Right lobe of liver (tissue), 6 donors: ENCODE measurements at places on chromosomes 1 and 21. TPM values are rescaled to one million over a fixed set of nuclear protein-coding genes. Genes with fewer than 3 reads are reported as not detected.

DNA sequence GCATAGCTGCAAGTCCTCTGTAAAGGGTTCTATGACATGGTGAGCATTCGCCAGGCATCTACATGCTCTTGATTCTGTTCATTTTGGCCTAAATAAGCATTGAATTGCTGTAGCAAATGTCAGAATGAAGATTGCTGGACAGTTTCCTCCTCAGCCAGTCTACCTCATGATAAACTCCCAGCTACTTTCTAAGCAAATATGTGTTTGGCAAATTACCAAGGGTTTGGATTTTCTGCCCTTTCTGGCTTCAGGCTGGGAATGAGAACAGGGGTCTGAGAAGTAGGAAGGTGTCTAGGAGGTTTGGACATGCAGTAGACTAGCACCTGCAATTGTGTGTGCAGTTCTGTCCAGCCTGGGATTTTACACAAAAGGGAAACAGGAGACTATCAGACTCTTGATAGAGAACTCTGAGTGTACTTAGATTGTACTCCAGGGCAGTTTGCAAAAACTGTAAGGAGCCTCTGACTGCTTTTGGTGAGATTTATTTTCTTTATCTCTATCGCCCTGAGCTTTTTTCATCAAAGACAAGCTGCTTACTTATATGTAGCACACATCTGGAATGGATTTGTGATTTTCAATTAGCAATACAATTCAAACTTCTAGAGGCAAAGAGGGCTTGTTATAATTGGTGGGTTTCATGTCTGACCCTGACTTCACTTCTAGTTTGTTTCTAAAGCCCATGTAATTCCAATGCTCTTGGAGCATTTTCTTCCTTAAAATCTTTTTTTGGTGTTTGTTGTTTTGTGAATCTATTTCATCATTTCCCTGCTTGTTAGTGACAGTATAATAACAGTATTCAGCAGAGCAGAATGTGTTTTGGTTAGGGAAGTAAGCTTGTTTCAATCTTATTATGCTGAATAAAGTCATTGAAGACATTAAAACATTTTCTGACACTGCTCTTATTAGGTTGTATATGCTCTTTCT is 150.8 kb downstream of the VPS13D start:
- no peak overlapping the region for H3K4me3 ChIP-seq
- H3K27ac ChIP-seq = no peak overlapping the region
- H3K4me1 ChIP-seq = peaks cover 18% of the 10 kb centered on the region
- no peaks in the 10 kb centered on the region for H3K27me3 ChIP-seq
- peaks cover 16% of the 10 kb centered on the region for H3K36me3 ChIP-seq
- DNase-seq = no peak

GRCh38 chr1:230986976-230987375 is 8.1 kb downstream of the ARV1 start:
- no peaks in the 10 kb centered on the region for H3K4me1 ChIP-seq
- H3K36me3 ChIP-seq = peaks cover 3% of the 10 kb centered on the region
- no peak overlapping the region for H3K4me3 ChIP-seq
- no peak overlapping the region for H3K27ac ChIP-seq
- no peak for DNase-seq
- H3K27me3 ChIP-seq = no peaks in the 10 kb centered on the region

- no peak overlapping the region for H3K27ac ChIP-seq
- H3K27me3 ChIP-seq = no peaks in the 10 kb centered on the region
- DNase-seq = no peak
- H3K36me3 ChIP-seq = no peaks in the 10 kb centered on the region
- H3K4me3 ChIP-seq = no peak overlapping the region
- no peaks in the 10 kb centered on the region for H3K4me1 ChIP-seq
Observed at GRCh38 chr1:207304710-207305488, 16.6 kb upstream of the CD55 start.

- peaks cover 54% of the 10 kb centered on the region for H3K4me1 ChIP-seq
- peak; percentile 86 for DNase-seq
- no peaks in the 10 kb centered on the region for H3K36me3 ChIP-seq
- H3K27me3 ChIP-seq = no peaks in the 10 kb centered on the region
Observed at GRCh38 chr1:55813618-55814017, 598.5 kb upstream of the USP24 start.

DNA sequence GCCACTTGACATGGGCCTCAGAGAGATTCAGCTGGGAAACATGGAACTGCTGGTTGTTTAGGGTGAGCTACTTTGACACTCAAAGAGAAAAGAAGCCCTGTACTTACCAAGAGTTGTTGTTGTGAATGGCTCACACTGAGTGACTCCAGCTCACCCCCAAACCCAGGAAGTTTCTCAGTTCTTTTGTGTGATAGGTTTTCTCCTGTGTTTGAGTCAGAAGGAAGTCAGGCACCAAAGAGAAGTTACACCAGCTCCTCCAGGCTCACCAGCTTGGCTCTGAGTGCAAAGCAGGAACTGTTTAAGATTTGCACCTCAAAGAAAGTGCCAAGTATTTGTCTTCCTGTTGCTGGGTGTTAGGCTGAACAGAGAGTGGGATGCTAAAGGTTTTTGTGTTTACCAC is 111.2 kb upstream of the PROX1 start:
- no peaks in the 10 kb centered on the region for H3K27me3 ChIP-seq
- no peak overlapping the region for H3K27ac ChIP-seq
- no peak for DNase-seq

- no peaks in the 10 kb centered on the region for H3K27me3 ChIP-seq
- no peaks in the 10 kb centered on the region for H3K4me1 ChIP-seq
- peak; percentile 54 for DNase-seq
- H3K27ac ChIP-seq = no peak overlapping the region
- no peak overlapping the region for H3K4me3 ChIP-seq
Observed at GRCh38 chr1:201250326-201251011, 32.8 kb upstream of the PKP1 start.

- no peaks in the 10 kb centered on the region for H3K36me3 ChIP-seq
- no peak overlapping the region for H3K4me3 ChIP-seq
- no peaks in the 10 kb centered on the region for H3K27me3 ChIP-seq
- peak overlapping the region; percentile 60 for H3K27ac ChIP-seq
Observed at GRCh38 chr1:205512059-205513045, 7.9 kb downstream of the CDK18 start.

GRCh38 chr1:21855257-21856096 is 43.4 kb downstream of the LDLRAD2 start:
- H3K4me1 ChIP-seq = no peaks in the 10 kb centered on the region
- H3K4me3 ChIP-seq = no peak overlapping the region
- H3K36me3 ChIP-seq = no peaks in the 10 kb centered on the region
- H3K27me3 ChIP-seq = no peaks in the 10 kb centered on the region

DNA sequence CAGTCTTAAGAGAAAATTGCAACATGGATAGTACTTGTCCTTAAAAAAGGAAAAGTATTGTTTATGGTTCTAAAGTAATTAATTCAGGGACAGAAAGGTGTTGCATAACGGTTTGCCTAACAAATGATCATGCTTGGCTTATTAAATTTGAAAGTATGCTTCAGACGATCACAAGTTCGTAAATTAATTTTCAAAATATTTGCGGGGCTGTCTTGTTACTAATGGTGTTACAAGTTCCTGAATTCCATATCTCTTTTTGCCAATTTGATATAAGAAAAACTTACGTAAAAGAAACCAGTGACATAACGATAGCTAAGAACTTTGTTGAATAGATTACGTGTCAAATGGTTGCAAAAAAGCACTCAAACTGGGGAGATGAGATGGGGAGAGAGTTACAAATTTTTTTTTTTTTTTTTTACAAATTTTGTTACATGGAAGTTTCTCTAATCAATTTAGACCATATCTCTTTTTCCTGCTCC is 1.3 kb downstream of the AGO3 start:
- peak overlapping the region; percentile 97 for H3K27ac ChIP-seq
- H3K27me3 ChIP-seq = no peaks in the 10 kb centered on the region
- peaks cover 13% of the 10 kb centered on the region for H3K4me1 ChIP-seq

GRCh38 chr1:107100331-107100984 is 40.4 kb upstream of the NTNG1 start:
- H3K4me1 ChIP-seq = no peaks in the 10 kb centered on the region
- no peaks in the 10 kb centered on the region for H3K27me3 ChIP-seq
- H3K4me3 ChIP-seq = no peak overlapping the region

- DNase-seq = no peak
- no peaks in the 10 kb centered on the region for H3K4me1 ChIP-seq
- no peaks in the 10 kb centered on the region for H3K27me3 ChIP-seq
- H3K27ac ChIP-seq = no peak overlapping the region
- peaks cover 7% of the 10 kb centered on the region for H3K36me3 ChIP-seq
Observed at GRCh38 chr1:246876431-246876830, 55.3 kb downstream of the AHCTF1 start.

GRCh38 chr1:19643602-19644394 is at the start of gene NBL1:
NBL1 (plus strand) TSS chr1:19644311; CDS start chr1:19655031, 10,720 bp downstream.
- H3K36me3 ChIP-seq = no peaks in the 10 kb centered on the region
- H3K27ac ChIP-seq = peak within 1 kb of the TSS; percentile 57
- peak within 1 kb of the TSS; percentile 46 for H3K4me3 ChIP-seq
- H3K27me3 ChIP-seq = no peaks in the 10 kb centered on the region
- peak; percentile 67 for DNase-seq
- no peaks in the 10 kb centered on the region for H3K4me1 ChIP-seq

- H3K27me3 ChIP-seq = no peaks in the 10 kb centered on the region
- no peak overlapping the region for H3K4me3 ChIP-seq
- no peaks in the 10 kb centered on the region for H3K4me1 ChIP-seq
Observed at GRCh38 chr1:6691507-6691906, 10.1 kb downstream of the DNAJC11 start.

DNA sequence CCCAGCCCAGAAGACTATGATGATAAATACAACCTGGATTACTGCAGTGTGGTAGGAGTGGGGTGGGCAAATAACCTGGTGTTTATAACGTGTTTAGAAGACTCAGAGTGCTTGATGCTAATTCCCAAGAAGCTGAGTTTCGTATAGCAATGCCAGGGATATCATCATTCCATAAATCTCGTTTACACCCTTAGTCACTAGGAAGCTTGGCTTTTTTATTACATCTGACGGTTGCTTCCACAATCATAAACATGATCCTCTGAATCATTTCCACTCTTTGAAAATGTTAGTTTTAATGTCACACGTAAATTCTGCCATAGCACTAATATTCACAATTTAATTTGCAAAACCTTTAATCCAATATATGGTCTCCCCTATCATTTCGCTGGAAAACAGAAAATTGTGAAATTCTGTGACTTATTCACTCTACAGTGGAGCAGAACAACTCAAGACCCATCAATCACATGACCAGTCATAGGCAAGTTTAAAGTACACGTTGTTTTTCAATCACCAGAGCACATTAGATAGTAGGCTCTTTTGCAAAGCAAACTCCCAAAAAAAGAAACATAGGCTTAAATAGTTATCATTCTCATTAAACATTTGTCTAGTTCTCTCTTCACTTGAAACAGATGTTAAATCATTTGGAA is 321.0 kb downstream of the LTN1 start:
- no peak overlapping the region for H3K27ac ChIP-seq
- no peak for DNase-seq
- no peaks in the 10 kb centered on the region for H3K4me1 ChIP-seq

- H3K36me3 ChIP-seq = no peaks in the 10 kb centered on the region
- peak within 1 kb of the TSS; percentile 40 for H3K27ac ChIP-seq
- H3K4me3 ChIP-seq = peak within 1 kb of the TSS; percentile 36
Observed at GRCh38 chr1:154324669-154325582, at the start of gene ATP8B2. ATP8B2 (plus strand) TSS chr1:154325525; CDS start chr1:154328142, 2,617 bp downstream.

DNA sequence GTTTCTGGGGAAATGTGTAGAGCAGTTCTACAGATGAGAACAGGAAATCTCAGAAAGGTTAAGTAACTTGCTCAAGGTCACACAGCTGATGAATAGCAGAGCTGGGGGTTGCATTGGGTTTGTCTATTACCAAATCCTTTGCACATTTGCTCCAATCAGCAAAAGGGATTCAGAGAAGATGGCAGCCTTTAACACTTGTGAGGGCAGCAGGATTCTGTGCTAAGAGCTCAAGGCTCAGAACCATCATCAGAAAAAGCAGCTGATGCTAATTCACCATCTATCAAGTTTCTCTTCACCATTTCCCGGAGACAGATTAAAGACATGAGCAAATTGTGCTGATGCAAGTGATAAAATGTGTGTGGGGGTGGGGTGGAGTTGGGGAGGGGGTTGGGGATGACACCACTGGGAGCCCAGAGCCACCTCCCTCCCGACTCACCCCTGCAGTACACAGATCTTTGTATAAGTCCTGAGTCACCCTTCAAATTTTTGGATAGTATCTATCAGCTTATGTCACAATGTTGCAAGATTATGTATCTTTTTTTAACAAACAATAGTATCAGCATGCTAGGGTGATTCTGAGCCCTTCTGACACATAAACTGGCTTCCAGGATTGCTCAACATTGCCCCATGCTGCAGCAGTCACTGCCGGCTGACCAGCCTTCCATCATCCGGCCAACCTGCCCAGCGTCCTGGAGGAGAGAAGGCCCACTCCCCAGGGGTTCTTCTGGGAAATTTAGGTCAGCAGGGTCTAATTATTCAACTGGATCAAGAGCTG is 2.8 kb upstream of the SPSB1 start:
- no peak overlapping the region for H3K4me3 ChIP-seq
- H3K4me1 ChIP-seq = peaks cover 20% of the 10 kb centered on the region
- H3K27ac ChIP-seq = peak overlapping the region; percentile 54

- H3K27me3 ChIP-seq = no peaks in the 10 kb centered on the region
- H3K36me3 ChIP-seq = no peaks in the 10 kb centered on the region
- H3K4me1 ChIP-seq = no peaks in the 10 kb centered on the region
- no peak overlapping the region for H3K4me3 ChIP-seq
- DNase-seq = peak; percentile 25
Observed at GRCh38 chr1:152141971-152142584, 16.9 kb downstream of the RPTN start.

GRCh38 chr21:37845535-37845934 is 70.7 kb downstream of the KCNJ6 start:
- no peaks in the 10 kb centered on the region for H3K27me3 ChIP-seq
- no peak for DNase-seq
- no peak overlapping the region for H3K4me3 ChIP-seq
- peak overlapping the region; percentile 61 for H3K27ac ChIP-seq

GRCh38 chr1:72262735-72263134 is 19.6 kb downstream of the NEGR1 start:
- no peak overlapping the region for H3K27ac ChIP-seq
- no peaks in the 10 kb centered on the region for H3K36me3 ChIP-seq
- H3K4me1 ChIP-seq = no peaks in the 10 kb centered on the region
- H3K27me3 ChIP-seq = no peaks in the 10 kb centered on the region
- H3K4me3 ChIP-seq = no peak overlapping the region

RUNX1 gene
- total RNA-seq = 4.3 TPM

TP73 gene
- total RNA-seq = 0.37 TPM

FAM177B gene
- not detected for total RNA-seq

AGMAT gene
- total RNA-seq = 79.9 TPM

ADGRL2 gene
- total RNA-seq = 71.1 TPM

TNFRSF9 gene
- 0.06 TPM for total RNA-seq

AMY1C gene
- not detected for total RNA-seq

SLAMF6 gene
- total RNA-seq = 0.26 TPM

COPA gene
- 75.5 TPM for total RNA-seq

CERS2 gene
- 448 TPM for total RNA-seq
